ENCODE measurements at places on chromosomes 12 and 14. TPM values are rescaled to one million over a fixed set of nuclear protein-coding genes. Genes with fewer than 3 reads are reported as not detected.

- DNase-seq: no peak
These were observed 6.8 kb downstream of the PPP1R36 start for GRCh38 chr14:64556526-64556925.

DNA sequence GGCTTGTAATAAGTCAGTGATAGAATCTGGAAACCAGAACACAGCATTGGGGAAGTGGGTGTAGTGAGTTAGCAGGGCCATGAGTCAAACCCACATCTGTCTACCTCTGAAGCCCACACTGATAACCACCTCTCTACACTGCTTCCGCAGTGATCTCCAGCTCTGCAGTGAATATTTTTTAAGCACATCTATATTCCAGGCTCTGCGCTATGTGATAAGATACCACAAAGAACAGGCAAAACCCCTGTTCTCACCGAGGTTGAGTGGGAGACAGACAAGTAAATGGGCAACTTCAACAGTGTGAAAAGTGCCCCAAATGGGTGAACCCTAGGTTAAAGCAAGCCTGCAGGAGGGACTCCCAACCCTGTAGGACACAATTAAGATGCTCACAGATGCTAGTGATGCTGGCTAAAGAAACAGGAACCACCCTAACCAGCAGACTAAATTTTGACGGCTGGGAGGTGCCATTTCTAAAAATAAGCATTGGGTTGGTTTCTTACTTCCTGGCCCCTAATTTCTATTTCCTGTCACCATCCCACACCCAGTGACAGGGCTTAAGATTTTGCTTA lies 375.0 kb downstream of the DPF3 start:
- peak; percentile 43 for DNase-seq

- no peak for DNase-seq
These were observed 104.0 kb upstream of the EIF5 start for GRCh38 chr14:103230021-103230420.

DNA sequence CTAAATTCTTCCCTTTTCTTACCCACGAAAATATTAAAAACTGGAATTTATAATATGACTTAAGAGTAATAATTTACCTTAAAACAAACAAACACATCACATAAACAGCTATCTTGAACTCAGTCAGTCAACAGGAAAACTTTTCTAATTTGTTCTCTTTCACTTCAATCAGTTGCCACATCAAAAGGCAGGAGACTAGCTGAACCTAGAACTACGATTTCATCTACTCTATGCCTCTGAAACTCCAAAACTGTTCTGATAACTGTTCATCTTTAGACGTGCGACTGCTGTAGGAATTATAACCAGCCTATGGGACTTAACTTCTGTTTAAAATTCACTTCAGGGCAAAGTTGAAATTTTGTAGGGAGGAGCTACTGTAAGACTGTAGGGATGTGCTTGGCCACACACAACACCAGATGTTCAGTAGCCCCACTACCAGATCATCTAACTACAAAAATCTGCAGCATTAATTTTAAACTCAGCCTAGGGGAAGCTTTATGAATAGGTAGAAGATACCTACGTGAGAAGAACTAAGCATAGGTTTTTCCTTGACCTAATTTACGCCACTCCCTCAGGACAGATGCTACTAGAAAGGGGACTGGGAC lies 7.6 kb upstream of the RAD51AP1 start:
- no peak for DNase-seq

DNA sequence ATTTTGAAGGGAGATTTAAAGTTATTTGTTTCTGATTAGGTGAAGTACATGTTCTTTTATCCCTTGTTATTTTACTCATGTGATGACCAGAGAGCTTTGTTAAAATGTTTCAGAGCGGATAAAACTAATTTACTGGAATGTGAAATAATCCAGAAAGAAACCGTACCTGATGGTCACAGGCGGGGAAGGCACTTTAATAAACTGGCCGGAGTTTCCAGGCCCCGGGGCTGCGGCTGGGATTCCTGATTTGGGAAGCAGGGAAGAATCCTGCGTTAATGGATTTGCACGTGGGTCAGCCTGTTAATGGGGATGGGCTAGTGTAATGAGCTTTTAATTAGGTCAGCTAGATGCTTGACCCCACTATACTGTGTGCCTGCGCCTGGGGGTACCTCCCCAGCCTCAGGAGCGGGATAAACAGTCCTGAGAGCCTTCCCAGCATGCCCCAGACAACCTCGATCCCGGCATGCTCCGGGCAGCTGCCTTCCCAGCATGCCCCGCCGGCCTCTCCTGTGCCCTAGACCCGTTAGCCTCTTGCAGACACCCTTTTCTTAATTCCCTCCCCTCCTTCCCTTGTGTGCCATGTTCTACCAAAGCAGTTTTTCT lies 208.6 kb upstream of the CDKN3 start:
- no peak for DNase-seq

- DNase-seq: no peak
These were observed 3.8 kb downstream of the NCKAP5L start for GRCh38 chr12:49824416-49824815.

- DNase-seq: no peak
These were observed 15.5 kb upstream of the ANO4 start for GRCh38 chr12:100778967-100779590.

DNA sequence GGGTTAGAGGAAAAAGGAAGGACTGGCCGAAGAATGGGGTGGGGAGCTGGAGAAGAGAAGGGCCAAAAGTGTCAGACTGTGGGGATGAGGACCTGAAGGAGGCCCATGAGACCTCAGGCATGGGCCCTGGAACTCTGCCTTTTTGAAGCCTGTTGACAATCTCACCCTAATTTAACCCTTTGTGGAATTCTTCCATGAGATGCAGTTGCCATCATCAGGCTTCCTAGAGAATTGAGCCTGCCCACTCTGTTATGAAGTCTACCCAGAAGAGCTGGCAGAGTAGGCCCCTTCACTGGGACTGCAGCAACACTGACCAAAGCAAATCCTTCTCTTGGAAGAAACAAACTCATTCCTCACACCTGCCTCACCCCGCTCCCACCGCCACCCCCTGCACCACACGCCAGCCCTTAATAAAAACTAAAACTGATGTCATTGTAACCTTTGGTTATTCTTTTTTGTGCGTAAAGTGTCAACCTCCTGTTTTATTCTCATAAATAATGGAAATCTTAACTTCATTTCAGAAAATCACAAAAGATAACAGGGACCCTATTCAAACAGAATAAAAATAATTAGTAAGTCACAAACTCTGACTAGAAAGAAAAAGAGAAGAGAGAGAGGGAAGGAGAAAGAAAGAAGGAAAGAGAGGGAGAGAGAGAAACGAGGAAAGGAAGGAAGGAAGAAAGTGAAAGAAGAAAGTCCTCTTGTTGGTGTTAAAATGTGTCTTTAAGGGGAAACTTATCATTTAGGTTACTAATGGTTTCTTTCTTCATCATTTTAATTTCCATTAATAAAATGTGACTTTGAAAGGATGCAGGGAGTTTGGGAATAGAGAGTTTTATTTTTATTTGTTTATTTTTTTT lies 61.3 kb downstream of the CRADD start:
- no peak for DNase-seq

DNA sequence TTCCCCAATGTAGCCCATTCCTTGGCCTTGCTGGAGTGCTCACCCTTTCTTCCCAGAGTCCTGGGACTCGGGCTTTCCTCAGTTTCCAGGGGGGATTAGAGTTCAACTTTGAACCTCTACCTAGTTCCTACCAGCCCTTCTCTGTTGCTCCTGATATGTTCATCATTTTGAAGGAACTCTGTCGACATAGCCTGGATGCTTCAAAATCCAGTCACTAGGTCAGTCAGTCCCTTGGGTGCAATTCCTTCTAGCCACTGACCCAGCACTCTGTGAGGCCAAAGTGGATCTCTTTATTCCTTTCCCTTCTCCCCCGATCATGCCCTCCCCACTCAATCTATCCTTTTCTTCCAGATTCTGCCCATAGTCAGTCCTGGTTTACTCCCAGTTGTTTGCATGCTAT lies 72.3 kb upstream of the TMCC3 start:
- no peak for DNase-seq

Gene PLBD1
- 10.1 TPM for total RNA-seq

Gene CLEC7A
- 26.0 TPM for total RNA-seq

DNA sequence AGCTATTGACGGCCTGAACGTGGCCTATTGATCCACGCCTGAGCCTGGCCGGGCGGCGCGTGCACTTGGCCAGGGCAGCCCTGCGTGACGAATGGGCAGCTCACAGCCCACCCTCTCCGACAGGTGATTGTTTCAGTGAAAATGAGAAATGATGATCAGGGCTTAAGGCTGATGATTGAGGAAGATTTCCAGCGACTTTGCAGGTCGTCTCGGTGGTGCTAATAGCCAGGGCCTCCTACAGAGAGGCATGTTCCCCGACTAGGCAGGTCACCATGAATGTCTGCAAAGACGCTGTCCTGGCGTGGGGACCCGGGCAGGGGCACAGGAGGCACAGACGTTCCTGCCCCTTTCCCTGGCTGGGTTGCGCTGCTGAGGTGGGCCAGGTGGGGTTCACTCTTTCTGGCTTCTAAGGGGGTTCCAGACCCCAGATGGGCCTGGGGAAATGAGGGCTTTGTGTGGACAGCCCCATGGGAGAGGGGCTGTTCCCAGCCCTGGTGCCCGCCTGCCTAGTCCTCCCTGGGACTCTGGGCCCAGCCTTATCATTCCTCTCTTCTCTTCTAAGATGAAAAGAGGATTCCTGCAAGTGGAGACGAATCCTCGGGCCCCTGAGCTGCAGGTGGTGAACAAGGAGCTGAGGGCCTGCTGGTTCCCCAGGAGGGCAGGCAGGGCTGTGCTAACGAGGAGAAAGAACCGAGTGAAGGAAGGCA lies 157.4 kb downstream of the KIF26A start:
- DNase-seq: no peak

Gene DTX1
- 2.9 TPM for total RNA-seq

DNA sequence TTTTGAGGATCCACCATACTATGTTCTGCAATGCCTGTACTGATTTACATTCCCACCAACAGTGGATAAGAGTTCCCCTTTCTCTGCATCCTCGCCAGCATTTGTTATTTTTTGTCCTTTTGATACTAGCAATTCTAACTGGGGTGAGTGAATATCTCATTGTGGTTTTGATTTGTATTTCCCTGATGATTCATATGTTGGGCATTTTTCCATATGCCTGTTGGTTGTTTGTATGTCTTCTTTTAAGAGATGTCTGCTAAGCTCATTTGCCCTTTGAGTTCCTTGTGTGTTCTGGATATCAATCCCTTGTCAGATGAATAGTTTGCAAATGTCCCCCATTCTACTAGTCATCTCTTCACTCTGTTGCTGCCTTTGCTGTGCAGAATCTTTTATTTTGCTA lies 49.0 kb upstream of the MSRB3 start:
- DNase-seq: no peak

DNA sequence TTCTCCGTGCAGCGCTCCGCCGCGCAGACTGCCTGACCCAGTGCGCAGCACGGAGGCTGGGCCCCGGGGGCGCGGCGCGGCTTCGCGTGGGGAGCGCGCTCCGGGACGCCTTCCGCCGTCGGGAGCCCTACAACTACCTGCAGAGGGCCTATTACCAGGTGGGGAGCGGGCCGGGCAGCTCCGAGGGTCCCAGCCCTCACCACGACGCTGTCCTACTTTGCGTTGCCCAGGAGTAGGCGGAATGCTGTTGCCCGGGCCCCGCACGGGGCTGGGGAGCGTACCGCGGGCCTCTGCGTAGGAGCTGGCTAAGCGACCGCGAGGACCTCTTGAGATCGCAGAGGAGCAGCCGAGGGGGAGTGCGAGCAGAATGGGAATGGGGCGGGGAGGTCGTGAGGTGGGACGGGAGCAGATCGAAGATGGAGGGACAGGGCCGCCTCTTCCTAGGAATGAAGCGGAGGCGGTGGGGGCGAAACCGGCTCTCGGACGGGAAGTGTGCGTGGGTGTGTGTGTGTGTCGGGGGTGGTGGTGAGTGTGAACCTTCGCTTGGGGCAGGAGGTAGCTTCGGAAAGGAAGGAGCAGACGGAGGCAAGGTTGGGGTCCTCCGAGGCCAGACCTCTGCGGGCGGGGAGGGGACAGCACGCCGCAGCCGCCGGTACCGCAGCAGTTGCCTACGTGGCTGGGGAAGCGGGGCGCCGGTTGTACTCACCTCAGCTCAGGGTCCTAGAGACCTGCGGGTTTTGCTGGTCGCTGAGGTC lies 751 bp downstream of the P3H3 start:
- no peak for DNase-seq

Gene PIWIL1
- total RNA-seq: 1.4 TPM

- no peak for DNase-seq
These were observed 43.9 kb upstream of the PLEKHG6 start for GRCh38 chr12:6266541-6266966.

Gene PLEKHG3
- 90.0 TPM for total RNA-seq

Data from umbilical cord (tissue), 2 donors.